ENCODE measurements at places on chromosomes 5 and 9.
A peak's percentile ranks its signal among the peaks of the same experiment; 100 is the strongest.

DNA sequence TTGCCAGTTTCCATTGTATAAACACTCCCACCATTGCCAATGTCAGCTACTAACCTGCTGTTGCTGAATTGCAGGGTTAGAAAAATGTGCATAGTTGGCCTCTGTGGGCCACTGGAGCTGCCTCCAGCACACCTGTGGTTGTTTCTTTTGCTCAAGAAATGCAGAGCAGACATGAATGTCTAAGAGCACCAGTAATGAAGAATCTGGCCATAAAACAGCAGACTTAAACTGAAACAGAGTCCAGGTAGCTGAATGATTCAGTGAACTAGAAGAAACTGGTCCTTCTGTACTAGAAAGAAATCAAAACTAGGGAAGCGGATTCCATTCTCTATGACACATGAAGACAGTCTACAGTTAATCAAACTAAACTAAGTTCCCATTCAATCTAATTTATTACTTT lies 48.2 kb downstream of the NUDT12 start:
- DNase-seq: no peak

DNA sequence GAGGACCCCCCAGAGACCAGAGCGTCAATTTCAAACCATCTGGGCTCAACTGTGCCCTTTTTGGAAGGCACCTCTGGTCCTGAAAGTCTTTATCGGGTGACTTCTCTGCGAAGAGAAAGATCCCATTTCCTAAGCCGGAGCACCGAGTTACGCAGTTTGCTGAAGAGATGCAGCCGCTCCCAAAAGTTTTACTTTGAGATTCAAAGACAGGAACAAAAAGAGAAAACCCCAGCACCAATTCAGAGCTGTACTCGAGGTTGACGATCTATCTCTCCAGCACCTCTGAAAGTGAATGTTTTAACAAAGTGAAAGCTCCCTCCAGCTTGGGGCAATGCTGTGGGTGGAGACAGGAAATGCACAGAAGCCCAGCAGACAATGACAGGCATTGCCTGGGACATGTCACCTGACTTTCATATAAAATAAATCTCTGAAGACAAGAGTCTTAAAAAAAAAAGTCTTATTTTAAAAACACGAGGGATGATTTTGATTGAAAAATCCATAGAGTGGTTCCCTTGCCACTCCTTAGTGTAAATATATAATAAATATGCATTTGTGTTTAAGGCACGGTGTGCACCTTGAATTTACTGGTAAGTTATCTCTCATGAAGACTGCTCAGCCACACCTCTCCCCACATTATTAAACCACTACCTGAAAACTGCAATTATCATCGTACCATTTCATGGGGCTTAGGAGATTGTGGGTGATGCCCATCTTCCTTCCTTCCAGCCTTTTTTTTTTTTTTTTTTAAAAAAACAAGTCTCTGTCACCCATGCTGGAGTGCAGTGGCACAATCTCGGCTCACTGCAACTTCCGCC lies 79.9 kb downstream of the FNBP1 start:
- DNase-seq: peak; percentile 59

DNA sequence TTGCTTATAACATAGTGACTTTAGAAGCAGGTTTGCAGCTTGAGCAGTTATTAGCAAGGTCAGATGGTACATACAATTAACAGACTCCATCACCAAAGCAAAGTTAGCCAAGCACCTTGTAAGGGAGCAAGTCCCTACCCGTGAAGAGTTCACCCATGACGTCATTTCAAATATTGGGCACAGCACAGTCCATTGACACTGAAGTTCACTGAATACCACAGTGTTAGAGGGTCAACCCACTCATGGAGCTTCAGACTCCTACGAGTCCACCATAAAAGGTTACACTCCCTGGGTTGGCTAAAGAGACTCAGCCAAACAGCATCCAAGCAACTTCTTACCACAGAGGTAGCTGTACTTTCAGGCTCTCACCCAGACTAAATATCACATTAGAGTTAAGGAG lies 77.5 kb downstream of the GALNT10 start:
- DNase-seq: no peak

GRCh38 chr5:101176605-101177004 lies 273.5 kb upstream of the ST8SIA4 start:
- no peak for DNase-seq

DNA sequence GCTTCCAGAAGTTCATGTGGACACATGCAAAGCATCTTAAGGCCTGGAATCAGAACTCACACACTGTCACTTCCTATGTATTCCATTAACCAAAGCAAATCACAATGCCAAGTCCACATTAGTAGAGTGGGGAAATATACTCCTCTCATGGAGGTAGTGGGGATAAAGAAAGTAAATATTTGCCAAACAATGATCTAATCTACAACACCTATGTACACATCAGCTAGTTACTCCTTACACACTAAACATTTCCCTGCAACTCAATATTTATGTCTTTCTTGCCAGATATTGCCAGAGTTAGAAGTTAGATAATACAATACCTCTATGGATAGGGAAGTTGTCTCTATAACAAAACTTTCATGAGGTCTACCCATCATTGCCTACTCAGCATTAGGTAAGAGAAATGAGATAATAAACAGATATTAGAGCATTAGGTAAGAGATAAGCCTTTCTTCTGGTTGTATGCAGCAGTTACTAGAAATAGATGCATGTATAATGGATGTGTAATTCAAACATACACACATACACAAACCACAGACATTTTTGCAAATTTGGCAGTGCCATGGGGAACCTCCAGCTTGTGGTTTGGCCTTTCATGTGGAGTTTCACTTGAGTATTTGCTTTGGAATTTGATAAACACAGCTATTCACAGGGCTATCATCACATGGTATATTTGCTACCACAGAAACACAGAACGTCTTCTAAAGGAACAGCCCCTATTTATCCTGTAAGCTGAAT lies 196.5 kb downstream of the TLE1 start:
- peak; percentile 98 for DNase-seq

DNA sequence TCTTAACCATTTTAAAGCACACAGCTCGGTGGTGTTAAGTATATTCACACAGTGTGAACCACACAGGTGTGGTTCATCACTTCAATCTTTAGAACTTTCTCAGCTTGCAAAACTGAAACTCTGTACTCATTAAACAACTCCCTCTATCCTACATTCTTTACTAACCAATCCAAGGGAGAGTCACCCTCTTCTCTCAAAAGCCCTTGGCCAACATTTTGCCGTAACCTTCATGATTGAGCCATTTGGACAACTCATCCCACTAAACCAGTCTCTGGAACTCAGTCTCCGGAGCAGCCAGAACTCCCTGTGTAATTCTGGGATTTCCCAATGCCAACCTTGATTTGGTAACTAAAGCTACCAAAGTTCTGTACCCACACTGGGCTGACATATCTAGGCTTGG lies 84.7 kb downstream of the TTC39B start:
- DNase-seq: no peak

- peak; percentile 41 for DNase-seq
Observed at GRCh38 chr5:115599502-115599901, 2.8 kb downstream of the TICAM2 start.

DNA sequence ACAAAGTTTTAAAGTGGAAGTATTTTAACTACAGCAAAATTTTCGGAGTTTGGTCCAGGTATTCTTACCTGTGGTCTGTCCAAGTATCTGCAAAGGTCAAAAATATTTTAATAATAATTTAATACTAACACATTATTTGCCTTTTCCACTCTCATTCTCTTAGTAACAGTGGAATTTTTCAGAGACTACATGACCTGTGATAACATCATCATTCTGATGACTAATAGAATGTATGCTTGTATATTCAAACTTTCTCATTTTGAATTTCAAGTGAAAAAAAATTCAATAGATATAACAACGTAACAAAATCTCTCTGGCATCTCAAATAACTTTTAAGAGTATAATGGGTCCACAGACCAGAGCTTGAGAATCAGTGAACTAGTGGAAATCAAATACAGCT lies 78.3 kb downstream of the FBXL17 start:
- no peak for DNase-seq

DNA sequence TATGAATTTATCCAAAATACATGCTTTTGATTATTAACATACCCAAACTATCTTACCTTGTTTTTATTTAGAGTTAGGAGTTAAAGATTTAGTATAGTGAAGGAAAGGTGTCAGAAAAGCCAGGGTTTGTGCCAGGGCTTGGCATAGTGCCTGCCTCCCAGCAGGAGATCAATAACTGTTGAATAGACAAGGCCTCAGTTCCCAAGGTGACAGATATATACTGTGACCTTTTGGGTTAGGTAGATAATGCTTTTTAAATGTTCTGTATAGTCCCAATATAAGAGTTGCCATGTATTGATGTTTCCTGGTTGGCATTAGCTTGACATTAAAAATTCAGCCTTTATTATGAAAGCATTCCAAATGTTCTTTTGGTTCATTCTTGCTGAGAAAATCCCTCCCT lies 121.8 kb downstream of the MCTP1 start:
- no peak for DNase-seq

GRCh38 chr5:132500244-132500930 lies 9.8 kb upstream of the IRF1 start:
- no peak for DNase-seq

- DNase-seq: no peak
Observed at GRCh38 chr5:57267805-57268204, 93.9 kb downstream of the GPBP1 start.

GRCh38 chr5:58232130-58232529 lies 227.8 kb downstream of the PLK2 start:
- no peak for DNase-seq

GRCh38 chr5:154228696-154229095 lies 38.2 kb downstream of the GALNT10 start:
- no peak for DNase-seq

DNA sequence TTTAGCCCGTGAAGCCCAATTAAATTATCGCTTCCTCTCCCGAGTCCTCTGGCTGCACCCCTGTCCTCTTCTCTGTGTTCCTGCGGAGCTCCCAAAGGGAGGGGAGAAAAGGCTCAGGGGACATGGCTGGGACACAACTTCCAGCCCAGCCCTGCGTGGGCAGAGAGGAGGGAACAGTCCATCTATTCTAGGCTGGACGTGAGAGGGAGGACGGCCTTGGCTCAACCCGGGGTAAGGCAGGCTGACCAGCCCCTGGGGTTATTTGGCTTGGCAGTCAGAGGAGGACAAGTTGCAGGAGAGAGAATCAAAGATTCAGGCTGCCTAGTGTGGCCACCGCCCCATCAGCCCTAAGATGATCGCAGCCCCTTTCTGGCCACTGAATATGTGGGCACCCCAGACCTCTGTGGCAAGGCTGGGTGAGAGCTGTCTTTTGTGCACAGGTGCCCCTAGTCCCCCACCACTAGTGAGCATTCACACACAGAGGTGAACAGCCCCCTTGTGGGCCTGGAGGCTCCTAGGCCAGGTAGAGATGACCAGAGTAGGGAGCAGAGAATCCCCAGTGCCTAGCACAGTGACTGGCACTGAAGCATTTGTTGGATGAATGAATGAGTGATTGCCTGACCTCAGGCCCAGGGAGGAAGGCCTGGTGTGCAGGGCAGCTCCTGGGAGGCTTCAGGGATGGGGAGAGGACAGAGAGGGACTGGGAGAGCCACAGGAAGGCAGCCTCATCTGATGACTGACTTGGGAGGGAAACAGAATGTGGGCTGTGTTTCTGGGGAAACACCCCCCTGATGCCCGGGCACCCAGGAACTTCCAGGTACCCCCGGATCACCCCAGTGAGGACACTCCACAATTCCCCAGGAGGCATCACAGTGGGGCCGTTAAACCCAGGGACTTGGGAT lies 133.9 kb downstream of the C9orf50 start:
- no peak for DNase-seq

DNA sequence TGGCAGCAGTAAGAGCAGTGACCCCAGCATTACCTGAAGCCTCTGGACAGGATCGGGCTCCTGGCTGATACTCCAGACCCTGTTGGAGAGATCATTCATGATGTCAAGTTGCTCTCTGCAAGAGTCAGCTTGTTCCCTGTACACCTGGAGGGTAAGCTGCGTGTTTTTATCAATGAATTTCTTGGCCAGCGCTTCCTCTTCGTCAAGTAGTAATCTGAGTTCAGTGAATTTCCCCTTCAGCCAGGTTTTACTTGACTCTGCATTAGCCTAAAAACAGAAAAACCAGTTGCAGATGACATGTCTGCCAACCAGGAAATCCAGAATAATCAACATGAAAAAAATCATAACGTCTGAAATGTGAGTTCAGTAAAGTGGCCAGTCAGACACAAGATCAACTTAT lies 19.1 kb downstream of the TRIM14 start:
- DNase-seq: no peak

DNA sequence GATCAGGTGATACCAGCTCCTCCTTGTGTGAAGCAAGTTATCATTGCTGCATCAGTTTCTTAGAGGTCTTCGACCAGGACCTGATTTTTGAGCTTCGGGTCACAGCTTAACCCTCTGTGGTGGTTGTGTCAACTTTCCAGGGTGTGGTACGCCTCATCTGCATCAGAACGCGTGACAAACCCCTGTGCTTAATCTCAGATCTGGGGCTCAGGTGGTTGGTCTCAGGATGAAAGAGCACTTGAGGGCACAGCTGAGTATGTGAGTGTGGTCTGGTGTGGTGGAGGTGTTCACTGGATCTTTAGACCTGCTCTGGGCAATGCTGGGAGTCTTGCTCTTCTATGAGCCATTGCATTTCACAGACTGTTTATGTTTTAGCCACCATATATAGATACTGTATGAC lies 64.1 kb downstream of the OSTF1 start:
- DNase-seq: no peak

GRCh38 chr9:137021979-137022661 lies 5.9 kb downstream of the ABCA2 start:
- DNase-seq: peak; percentile 47

DNA sequence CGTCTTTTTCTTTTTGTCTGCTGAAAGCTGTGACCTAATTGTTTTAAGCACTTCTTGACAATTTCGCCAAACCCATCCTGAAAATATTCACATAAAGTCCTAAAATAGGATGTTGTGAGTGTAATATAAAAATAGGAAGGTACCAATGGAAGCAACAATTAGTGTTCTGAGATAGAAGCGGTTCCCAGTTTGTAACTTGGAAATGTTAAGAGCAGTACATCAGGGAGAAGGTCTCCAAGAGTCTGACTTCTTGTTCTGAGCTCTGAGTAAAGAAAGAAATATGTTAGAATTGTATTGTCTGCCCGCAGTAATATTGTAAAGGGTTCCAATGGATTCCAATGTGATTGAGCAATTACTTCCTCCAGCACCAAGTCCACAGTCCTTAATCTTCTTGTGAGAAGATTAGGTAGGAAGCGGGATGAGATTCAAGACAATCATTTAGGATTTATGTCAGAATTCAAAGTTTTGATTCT lies 3.9 kb downstream of the VCAN start:
- DNase-seq: peak; percentile 61

- DNase-seq: no peak
Observed at GRCh38 chr9:71747576-71747975, 20.7 kb downstream of the CEMIP2 start.

- no peak for DNase-seq
Observed at GRCh38 chr5:69270840-69271239, 36.2 kb downstream of the CDK7 start.

Data from brain microvascular endothelial cell (primary cell).